Endothelial cell (in vitro differentiated cells): ENCODE measurements at places on chromosomes 4 and X.

DNA sequence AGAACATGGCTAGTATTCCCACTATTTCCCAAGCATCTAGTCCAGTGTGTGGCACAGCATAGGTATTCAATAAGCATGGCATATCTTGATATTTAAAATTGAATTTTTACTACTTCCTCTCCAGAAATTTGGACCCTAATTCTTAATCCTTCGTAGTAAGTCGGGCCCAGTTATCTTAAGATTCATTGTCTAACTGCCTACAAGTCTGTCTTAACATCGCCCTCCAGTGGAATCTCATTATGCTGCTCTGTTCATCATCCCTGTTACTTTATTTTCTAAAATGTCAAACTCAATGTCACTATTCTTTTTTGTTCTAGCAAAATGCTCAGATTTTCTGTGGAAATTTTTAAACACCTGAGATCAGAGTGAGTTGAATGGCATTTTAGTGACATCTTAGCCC is 606.2 kb downstream of the KLHL13 start:
- no peaks in the 10 kb centered on the region for H3K27me3 ChIP-seq
- no peak for DNase-seq
- H3K4me3 ChIP-seq: no peak overlapping the region
- H3K27ac ChIP-seq: no peak overlapping the region

GRCh38 chr4:157713342-157713741 is 459.5 kb downstream of the GASK1B start:
- no peak overlapping the region for H3K27ac ChIP-seq
- DNase-seq: no peak
- no peaks in the 10 kb centered on the region for H3K36me3 ChIP-seq
- no peak overlapping the region for H3K4me3 ChIP-seq
- H3K4me1 ChIP-seq: no peaks in the 10 kb centered on the region
- H3K27me3 ChIP-seq: peaks cover 2% of the 10 kb centered on the region

- DNase-seq: peak; percentile 3
- no peaks in the 10 kb centered on the region for H3K27me3 ChIP-seq
Measured at GRCh38 chrX:23952984-23953907, 45.4 kb downstream of the CXorf58 start.

DNA sequence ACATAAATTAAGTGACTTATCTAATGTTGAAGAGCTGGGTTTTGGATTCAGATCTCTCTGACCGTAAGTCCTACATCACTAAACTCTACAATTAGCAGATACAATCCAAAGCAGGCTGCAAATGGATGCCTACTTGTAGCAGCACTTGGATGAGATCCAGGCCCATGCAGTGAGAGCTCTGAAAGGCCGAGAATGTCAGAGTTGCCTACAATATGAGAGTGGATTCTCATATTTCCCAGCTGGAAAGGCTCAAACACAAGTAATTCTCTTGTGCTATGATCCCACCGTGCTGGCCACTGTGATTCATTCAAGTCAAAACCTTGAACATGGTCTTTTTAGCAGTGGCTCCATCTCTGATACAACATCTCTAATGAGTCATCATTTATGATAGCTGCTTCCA is 125.4 kb upstream of the CHRDL1 start:
- H3K4me1 ChIP-seq: no peaks in the 10 kb centered on the region
- no peaks in the 10 kb centered on the region for H3K27me3 ChIP-seq
- H3K4me3 ChIP-seq: no peak overlapping the region
- DNase-seq: no peak

DNA sequence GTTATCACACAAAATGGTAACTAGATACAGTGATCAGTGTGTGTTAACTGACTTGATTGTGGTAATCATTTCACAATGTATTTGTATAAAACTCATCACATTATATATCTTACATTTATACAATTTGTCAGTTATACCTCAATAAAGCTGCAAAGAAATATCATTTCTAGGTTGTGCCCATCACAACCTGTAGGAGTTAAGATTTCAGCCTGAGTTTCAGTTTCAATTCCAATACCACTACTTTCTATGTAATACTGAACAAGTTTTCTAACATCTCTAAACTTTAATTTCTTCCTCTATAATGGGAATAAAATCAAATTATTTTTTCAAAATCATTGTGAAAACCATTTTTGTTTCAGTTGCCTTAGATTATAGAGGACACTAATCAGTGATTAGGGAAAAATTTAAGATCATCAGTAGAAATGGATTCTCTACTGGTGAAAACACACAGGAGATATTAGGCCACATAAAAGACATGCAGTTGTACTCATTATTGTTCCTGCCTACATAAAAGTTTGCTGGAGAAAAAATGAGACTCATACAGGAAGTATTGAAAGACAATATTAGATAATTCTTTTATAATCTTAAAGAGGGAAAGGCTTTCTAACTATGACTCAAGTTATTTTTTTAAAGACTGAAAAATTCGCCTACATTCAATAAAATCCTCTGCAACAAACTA is 18.4 kb upstream of the TBC1D1 start:
- no peak overlapping the region for H3K4me3 ChIP-seq
- H3K36me3 ChIP-seq: no peaks in the 10 kb centered on the region
- no peak for DNase-seq
- no peak overlapping the region for H3K27ac ChIP-seq
- no peaks in the 10 kb centered on the region for H3K4me1 ChIP-seq

DNA sequence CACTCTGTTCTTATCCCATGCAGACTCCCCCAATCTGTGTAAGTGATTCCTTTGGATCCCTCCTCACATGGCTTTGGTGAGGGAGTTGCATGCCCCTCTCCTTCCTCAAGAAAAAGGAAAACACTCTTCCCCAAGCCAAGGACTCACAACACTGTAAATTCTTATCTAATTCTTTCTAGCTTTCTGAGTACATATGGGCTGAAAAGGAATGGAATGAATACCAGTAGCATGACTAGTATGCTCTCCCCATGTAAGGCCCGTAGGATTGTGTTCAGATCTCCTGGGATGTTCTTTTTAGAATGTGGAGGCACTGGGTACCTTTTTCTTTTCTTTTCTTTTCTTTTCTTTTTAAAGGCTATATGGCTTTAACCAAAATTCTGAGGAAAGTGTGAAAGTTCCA is 17.0 kb upstream of the MAGED1 start:
- H3K4me3 ChIP-seq: no peak overlapping the region
- no peak overlapping the region for H3K27ac ChIP-seq
- H3K4me1 ChIP-seq: no peaks in the 10 kb centered on the region
- DNase-seq: no peak

DNA sequence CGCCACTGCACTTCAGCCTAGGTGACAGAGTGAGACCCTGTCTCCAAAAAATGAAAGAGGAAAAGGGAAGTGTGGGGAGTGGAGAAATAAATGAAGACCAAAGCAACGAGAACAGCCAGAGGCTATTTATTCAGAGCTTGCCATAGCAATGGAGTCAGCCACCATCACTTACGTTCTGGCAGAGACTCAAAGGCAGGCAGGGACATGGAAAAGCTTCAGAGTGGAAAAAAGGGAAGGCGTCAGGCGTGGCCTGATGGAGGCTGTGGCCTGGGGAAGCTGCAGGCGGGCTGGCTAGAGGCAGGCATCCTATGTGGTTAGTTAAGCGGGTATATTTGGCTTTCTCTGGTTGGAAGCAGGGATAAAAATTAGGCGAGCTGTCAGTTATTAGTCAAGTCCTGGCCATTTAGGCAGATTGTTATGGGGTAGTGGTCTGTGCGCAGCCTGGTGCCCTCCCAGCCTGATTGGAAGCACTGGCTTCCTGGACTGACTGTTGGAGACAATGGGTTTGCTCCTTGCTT is 73.3 kb downstream of the DCTD start:
- H3K4me1 ChIP-seq: peaks cover 22% of the 10 kb centered on the region
- H3K27ac ChIP-seq: peak overlapping the region; percentile 20
- no peak overlapping the region for H3K4me3 ChIP-seq
- no peak for DNase-seq
- H3K27me3 ChIP-seq: peaks cover 7% of the 10 kb centered on the region
- H3K36me3 ChIP-seq: no peaks in the 10 kb centered on the region

GRCh38 chr4:174613979-174614378 is 91.7 kb upstream of the HPGD start:
- no peak for DNase-seq
- H3K27ac ChIP-seq: peak overlapping the region; percentile 85
- peaks cover 8% of the 10 kb centered on the region for H3K4me1 ChIP-seq
- H3K27me3 ChIP-seq: no peaks in the 10 kb centered on the region
- peak overlapping the region; percentile 40 for H3K4me3 ChIP-seq
- peaks cover 20% of the 10 kb centered on the region for H3K36me3 ChIP-seq

DNA sequence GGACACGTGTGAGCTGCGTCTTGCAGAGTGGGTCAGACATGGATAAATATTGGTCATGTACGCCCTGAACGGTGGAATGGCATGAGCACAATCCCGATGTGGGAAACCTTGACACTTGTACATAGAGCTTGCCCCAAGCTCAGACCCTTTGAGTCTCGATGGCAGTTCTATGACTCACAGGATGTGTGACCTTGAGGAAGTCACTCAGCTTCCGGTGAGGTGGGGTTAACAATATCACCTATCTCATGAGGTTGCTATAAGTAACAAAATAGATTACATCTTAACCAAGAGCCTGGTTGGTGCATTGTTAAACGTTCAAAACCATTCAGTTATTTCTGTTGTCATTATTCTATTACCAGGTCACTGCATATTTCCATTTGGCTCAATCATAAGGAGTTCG is 109.1 kb upstream of the TBL1X start:
- no peaks in the 10 kb centered on the region for H3K27me3 ChIP-seq
- H3K27ac ChIP-seq: no peak overlapping the region
- H3K4me1 ChIP-seq: peaks cover 6% of the 10 kb centered on the region
- H3K4me3 ChIP-seq: no peak overlapping the region
- DNase-seq: no peak

- H3K27me3 ChIP-seq: peaks cover 1% of the 10 kb centered on the region
- peaks cover 4% of the 10 kb centered on the region for H3K4me1 ChIP-seq
- H3K36me3 ChIP-seq: no peaks in the 10 kb centered on the region
- DNase-seq: no peak
- H3K27ac ChIP-seq: no peak overlapping the region
Measured at GRCh38 chr4:75634951-75635350, 4.6 kb upstream of the CDKL2 start.

DNA sequence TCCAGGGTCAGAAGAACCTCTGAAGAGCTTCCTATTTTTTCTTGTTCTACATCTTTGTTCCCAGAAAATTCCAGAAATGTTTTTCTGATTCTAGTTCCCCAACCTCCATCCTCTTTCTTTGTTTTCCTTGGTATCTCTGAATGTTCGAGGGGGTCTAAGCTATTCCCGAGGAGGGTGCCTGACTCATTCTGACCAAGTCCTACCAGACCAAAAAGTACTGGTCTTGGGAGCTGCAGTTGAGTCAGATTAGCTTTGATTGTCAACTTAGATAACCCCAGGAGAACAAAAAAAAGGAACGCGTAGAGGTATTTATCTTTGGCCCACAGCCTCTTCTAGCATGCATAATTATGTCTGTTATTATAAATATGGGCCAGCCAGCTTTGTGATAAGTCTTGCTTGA is 12.1 kb upstream of the TENM3 start:
- H3K36me3 ChIP-seq: no peaks in the 10 kb centered on the region
- no peak overlapping the region for H3K4me3 ChIP-seq
- no peak for DNase-seq
- H3K4me1 ChIP-seq: peaks cover 7% of the 10 kb centered on the region

GRCh38 chr4:2269206-2269531 is 7.3 kb upstream of the MXD4 start:
- H3K36me3 ChIP-seq: peaks cover 4% of the 10 kb centered on the region
- H3K4me1 ChIP-seq: no peaks in the 10 kb centered on the region
- no peak overlapping the region for H3K27ac ChIP-seq
